ENCODE measurements at places on chromosomes 1 and 21.

DNA sequence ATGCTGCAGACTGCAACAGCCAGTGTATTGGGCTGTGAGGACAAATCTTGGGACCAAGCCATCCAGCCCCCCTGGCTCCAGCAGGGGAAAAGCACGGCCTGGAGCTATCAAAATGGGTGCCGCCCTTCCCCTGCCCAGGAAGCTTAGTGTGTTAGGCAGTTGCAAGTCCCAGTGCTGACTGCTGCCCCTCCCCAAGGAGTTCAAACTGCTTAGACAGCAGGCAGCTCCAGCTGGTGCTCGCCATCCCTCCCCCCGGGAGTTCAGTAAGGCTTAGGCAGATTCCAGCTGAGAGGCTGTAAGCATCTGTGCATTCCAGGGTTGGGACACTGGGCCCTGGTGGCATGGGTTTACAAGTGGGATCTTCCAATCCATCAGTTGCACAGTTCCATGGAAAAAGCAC is 579.6 kb upstream of the NR5A2 start:
- DNase-seq = no peak

DNA sequence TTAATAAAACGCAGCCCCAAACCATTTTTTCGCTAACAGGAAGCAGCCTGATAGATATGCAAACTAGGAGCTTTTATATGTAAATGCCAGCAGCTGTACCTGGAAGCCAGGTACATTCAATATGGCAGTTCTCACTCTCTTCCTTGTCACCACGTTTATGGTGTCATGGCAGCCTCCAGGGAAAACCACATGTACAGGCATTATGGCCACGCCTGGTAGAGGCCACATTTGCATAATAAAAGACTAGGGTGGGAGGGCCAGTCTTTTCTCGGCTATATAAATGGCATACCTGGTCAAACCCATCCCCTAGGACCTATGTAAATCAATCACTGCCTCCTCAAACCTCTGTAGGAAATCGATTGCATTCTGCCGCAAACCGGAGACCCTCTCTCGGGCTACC is 247.5 kb downstream of the NEGR1 start:
- DNase-seq = no peak

GRCh38 chr1:56877973-56878372 is 23.4 kb downstream of the C8A start:
- no peak for DNase-seq

- DNase-seq = no peak
These were observed 18.7 kb upstream of the FMO2 start for GRCh38 chr1:171166361-171166760.

- DNase-seq = no peak
These were observed 109.9 kb upstream of the ADGRL2 start for GRCh38 chr1:81690676-81691453.

DNA sequence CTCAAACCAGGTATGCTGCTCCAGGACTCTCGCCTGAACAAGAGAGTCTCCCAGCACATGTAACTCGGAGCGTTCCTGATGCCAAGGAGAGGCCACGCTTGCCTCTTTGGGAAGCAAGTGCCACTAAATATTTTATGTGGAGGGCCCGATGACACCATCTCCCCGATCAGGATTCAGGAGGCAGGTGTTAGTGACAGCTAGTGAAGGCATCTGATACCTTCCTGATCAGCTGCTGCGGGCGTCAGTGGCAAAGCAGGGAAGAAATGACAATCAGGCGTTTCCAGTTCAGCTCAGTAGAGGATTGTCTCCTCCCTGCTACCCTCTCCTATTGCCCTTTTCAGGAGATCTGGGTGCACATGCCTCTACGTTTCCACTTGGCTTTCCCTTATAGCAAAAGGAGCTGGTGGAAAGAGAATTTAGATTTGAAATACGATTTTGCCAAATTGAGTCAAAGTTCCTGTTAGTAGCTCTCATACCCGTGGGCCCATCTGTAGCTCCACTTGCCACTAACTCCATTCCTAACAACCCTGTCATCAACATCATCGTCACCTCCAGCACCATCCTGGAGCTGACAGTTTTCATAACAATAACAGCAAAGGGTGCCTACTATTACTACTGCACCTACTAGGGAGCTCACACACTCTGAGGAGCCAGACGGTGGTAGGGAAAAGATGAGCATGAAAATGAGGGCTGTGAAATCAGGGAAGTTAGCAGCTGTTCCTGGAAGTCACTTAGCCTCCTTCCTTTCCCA is 21.6 kb downstream of the PLXNA2 start:
- DNase-seq = no peak

DNA sequence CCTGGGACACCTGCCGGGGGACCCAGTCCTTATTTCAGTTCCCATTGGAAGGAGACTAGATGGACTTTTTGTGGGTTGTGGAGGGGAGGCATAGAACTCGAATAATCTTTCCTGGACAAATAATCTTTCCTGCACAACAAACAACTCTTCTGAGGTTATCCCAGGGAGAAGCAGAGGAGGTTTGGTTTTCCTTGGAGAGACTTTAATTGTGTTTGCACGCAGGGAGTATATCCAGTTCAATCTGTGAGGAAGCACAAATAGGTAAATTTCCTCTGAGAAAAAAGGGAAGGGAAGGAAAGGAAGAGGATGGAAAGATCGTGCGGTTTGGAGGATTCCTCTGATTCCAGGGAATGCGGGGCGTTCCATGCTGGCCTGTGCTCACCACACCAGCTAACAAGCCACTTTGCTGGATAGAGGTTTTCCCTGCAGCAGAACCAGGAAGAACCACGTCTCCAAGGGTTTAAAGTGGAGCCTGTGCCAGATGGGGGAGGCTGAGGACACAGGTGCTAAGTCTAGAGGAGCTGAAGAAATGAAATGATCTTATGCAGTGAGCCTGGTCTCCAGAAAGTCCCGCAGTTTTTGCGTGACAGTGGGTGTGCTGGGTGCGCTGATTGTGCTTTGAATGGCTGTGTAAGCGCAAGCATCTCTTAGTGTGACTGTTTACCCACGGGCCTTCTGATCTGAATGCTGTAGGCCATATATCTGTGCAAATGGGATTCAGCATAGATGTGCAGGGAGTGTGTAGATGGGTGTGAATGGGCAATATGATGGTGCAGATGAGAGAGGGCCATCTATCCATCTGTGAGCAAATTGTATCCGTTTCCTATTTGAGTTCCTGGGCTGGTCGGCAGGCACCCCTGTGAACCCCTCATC is 7.6 kb downstream of the PAX7 start:
- DNase-seq = no peak

DNA sequence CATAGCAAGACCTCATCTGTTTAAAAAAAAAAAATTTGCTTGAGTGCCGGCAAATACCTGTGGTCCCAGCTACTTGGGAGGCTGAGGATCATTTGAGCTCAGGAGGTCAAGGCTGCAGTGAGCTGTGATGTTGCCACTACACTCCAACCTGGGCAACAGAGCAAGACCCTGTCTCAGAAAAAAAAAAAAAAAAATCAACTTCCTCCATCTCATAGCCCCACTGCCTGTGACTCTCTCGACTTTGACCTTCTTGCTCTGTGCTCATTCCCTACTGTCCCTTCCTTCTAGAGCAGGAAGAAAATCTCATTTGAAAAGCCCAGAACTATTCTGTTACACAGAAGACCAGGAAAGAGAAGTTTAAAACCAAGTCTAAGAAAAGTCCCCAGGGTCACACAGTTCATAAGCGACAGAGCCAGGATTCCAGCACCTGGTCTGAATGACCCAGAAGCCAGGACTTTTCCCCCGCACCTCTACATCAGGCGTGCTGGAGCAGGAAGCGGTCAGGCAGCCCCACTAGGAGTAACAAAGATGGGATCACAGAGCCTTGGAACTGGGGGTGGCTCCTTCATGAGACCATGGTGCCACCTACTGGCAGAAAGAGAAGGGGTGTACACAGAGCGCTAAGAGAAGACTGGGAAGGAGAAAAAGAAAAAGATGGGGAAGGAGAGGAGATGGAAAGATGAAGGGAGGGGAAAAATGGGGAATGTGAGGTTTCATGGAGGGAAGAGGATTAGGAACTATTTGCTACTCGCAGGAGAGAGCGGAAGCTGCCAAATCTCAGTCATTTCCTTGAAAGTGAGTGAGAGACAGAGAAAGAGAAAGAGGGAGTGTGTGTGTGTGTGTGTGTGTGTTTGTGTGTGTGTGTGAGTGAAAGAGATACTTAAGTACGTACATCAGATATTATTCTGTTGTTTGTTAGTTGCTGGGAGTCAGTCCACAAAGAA is 3.1 kb upstream of the P3R3URF start:
- DNase-seq = peak; percentile 88

DNA sequence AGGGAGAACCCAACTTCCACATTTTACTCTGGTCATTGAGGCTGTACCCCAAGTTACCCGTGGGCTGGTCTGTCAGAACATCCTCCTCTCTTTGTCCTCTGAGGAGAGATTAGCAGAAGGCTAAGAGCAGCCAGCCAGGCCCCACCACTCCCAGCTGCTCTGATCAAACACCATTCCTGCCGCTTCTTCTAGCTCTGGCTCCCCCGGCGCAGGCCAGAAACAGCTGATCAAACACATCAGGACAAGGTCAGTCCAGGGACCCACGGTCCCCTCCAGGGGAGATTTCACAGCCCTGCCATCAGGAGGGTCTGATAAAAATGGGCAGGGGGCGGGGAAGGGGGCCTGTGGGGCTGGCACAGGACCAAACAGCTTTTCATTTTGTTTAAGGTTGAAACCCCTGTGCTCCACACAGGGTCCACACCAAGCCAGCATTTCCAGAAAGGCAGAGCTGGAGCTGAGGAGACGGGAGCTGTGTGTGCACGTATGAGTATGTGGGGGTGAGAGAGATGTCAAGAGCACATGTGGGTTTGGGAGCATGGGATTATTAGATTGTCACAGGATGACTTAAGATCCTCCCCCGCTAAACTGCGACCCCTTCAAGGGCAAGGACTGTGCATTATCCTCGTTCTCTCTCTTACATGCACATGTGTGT is 29.9 kb upstream of the EPHA8 start:
- DNase-seq = no peak

DNA sequence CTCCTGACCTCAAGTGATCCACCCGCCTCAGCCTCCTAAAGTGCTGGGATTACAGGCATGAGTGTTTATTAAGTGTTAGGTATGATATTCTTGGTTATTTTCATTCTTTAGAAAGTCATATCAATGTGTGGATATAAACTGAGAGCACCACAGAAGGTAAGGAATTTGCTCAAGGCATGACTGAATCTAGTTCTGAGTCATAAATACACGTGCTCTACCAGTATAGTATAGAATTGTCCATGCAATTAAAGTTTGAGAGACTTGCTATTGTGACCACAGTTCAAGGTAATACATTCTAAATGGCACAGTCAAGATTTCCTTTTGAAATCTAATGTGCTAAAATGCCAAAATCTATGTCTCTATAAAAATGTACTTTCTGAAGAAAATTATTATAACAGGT is 401.1 kb upstream of the CHRM3 start:
- DNase-seq = no peak

DNA sequence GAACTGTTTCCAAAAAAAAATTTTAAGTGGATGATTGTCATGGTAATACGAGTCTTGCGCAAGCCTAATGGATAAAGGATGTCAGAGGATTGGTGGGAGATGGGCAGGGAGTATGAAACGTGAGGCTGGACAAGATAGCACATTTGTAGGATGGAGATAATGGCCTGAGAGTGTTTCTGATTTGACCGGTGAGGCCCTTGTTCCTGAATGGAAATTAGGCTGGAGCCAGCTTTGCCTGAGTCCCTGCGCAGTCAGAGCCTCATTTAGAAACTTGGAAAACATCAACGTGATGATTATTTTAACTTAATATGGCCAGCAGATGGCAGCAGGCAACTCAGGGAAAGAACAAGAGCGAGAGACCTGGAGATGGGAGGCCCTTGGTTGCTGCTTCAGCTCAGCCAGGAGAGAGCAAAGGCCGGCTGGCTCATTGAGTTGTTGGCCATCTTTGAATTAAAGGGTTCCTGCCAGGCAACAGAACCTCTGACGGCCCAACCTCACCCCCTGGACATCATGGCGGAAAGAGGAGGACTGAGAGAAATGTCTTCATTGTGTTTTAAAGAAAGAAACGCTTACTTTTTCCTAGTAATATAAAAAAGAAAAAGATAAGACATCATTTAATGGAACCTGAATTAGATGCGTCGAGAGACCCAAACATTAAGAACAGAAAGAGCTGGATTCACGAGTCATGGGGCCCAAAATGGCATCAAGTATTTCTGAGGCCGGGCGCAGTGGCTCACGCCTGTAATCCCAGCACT is 80.3 kb downstream of the SELENOF start:
- peak; percentile 71 for DNase-seq

DNA sequence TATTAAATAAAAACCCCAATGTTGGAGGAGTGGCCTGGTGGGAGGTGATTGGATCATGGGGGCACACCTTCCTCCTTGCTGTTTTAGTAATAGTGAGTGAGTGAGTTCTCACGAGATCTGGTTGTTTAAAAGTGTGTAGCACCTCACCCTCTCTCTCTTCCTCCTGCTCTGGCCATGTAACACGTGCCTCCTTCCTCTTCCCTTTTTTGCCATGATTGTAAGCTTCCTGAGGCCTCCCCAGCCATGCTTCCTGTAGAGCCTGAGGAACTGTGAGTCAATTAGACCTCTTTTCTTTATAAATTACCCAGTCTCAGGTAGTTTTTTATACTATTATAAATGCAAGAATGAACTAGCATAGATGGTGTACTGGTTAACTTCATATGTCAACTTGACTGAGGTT is 68.0 kb downstream of the CCDC30 start:
- DNase-seq = no peak

DNA sequence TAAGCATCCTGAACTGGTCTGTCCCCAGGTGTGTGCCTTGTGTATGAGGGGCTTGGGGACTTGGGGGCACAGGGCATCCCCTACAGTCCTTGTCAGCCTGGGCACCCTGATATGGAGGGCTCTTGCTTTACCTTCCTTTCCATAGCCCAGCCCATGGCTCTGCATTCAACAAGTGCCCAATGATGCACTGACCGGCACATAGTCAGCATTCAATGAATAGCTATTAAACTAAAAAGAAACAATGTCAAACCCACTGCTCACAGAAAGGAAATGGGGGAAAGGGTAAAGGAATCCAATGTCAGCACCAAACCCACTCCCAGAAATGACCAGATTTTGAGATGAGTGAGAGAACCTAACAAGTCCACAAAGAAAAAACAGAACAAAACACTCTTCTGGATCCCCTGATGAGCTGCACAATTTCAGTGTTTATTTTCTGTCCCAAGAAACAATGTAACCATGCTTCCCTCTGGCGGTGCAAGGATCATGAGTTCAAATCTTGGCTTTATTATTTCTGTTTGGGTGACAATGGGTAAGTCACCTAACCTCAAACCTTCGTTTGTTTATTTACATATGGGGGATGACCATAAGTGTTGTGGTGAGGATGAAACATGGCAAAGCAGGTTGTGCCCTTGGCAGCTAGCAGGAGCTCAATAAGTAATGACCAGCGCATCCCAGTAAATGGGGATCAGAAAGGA is 22.0 kb downstream of the SYT6 start:
- DNase-seq = no peak

DNA sequence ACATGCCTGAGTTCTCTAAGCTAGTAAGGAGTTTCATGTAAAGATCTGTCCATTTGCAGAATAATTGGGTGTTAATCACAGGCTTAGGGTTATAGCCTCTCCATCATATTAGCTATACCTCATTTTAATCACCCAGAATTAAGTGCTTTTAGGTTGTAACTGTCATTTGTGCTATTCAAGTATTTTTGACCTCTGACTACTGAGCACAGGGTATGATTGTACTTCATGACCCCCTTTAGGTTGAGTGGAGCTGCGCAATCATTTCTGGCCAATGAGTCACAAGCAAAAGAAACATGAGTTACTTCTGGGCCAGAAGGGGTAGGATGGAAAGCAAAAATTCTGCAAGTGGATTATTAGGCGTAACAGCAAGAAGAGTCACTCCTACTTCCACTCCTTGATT is 8.4 kb upstream of the SNX7 start:
- DNase-seq = no peak

- no peak for DNase-seq
These were observed 386.0 kb upstream of the ADAMTS5 start for GRCh38 chr21:27352885-27353284.

Data from ureter (tissue), 1 donor.